ENCODE measurements at places on chromosomes 7 and 10. TPM values are rescaled to one million over a fixed set of nuclear protein-coding genes. Genes with fewer than 3 reads are reported as not detected.

YAE1 gene
- 18.6 TPM for total RNA-seq

TSPAN15 gene
- 6.8 TPM for total RNA-seq

CACNB2 gene
- total RNA-seq = 38.1 TPM

NEUROG3 gene
- total RNA-seq = not detected

NUDT5 gene
- total RNA-seq = 8.6 TPM

DNA sequence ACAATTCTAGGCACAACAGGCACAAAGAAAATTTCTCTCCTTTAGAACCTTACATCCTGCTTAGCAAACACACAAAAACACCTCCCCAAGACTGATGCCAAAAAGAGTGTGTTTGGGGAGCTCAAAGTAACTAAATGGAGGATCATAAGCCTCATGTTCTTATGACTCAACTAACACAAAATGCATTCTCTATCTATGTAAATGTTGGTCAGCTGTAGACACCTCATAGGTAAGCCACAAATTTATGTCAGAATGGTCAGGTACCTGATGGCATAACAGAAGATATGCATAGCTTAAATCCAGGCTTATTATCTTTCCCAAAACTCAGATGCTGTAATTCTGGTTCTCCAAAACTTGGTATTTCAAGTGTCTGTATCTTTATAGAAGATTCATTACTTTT, 315.1 kb downstream of the C7orf25 start:
- DNase-seq = no peak

- no peak for DNase-seq
These were observed 44.0 kb downstream of the CALD1 start for GRCh38 chr7:134823400-134823799.

DNA sequence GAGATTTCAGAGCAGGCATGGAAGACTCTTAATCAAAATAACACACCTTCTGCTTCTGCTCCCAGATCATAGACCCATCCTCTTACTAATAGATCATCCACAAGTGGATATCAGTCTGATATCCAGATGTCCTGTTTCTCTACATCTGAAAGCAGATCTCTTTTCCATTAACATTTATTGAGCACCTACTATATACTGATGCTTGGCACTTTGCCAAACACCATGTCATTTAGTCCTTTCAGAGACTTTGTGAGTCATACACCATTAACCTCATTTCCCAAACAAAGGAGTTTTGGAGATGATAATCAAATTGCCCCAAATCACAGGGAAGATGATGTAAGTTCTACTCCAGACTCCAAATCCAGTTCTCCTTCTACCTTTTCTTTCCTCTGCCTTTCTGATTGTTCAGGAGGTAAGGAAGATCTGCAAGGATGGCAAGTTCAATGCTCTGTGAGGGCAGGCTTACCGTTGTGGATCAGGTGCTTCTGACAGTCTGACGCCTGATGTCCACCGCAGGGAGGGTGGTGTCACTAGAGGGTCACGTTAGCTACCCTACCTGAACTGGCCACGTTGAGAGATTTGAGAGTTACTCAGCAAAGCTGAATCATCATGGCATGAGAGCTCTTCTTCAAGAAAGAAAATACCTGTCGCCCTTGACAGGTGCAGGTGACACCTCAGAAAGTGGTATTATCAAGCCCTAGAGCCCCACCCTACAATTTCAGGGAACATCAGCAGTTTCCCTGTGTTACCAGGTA, 269.6 kb upstream of the ZMIZ1 start:
- no peak for DNase-seq

GRCh38 chr7:78594156-78594555, 795.6 kb downstream of the PHTF2 start:
- DNase-seq = no peak

DNA sequence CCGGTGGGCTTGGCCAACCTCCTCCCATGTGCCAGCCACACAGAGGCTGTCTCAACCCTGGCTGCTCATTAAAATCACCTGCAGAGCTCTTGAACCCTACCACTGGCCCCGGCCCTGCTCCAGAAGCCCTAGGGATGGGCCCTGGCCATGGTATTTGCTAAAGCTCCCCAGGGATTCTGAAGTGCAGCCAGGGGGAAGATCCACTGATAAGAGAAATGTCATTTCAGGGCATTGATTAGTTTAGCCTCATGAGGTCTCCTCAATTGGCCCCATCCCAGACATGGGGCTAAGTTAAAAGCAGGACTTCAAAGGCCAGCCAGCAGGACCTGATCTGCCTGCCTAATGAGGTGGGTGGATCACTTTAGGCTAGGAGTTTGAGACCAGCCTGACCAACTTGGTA, 65.2 kb downstream of the ABRAXAS2 start:
- no peak for DNase-seq

DNA sequence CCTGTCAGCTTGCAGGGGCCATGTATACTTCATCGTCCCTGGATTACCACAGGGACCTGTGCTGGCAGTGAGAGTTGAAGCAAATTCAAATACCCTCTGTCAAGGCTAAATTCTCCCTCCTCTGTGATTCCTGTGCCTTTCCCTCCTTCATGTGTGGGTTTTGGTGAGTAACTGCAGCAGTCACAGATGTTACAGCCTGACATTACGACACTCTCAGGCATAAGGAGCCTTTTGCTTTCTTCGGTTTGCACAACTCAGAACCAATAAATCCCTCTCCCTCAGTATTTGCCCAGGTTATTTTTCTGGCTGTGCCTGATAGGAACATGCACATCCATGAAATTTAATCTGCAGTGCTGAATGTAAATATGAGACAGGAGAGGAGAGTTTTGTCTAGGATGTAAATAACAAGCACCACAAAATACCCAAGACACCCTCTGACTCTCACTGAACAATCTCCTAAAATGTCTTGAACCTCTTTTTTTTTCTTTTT, 997.2 kb upstream of the GHITM start:
- DNase-seq = no peak

DNA sequence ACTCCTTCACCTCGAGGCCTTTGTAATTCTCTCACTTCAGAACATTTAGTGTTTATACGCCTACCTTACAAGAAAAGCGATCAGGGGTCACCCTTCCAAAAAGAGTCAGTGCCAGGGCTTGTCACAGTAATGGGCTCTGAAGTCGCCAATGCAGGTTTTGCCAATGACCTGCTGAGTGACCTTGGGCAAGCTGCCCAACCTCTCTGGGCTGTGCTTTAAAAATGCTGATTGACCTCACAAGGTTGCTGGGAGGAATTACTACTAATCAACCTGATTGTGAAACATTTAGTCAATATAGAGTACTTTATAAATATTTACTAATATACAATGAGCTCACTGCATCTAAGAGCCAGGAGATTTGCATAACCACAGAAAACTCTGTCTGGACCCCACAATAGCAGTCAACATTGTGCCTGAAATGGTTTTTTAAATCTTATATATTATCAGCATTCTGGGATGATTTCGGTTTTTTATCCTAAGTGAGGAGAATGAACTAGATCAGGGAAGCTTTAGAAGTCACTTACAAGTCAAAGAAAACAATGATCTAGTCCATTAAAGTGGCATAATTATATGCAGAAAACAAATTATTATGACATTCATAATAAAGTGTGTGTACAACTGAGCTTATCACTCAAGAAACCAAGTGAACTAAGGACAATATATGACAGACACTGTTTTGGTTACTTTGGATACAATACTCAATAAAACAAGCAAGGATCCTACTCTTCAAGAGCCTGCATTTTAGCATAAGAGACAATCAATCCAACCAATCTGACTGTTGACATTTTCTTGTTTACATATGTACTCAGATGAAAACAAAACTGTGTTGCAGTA, 290.5 kb downstream of the SORCS1 start:
- DNase-seq = no peak

DNA sequence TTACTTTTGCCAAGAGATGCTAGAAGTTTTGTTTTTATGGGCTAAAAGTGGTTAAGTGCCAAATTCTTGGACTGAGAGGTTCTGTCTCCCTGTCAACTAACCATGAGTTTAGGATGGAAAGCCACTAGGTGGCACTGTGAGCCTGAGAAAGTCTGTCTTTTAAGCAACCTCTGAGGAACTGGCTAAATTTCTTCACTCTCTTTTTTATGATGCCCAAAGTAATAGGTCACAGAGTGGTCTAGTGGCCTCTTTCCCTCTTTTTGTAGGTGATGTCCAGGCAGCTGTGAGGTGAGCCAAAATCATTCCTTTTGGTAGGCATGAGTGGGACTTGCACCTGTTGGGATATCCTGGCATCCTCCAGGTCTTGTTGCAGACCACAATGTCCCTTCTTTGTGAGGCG, 56.8 kb downstream of the SND1 start:
- DNase-seq = peak; percentile 26

DNA sequence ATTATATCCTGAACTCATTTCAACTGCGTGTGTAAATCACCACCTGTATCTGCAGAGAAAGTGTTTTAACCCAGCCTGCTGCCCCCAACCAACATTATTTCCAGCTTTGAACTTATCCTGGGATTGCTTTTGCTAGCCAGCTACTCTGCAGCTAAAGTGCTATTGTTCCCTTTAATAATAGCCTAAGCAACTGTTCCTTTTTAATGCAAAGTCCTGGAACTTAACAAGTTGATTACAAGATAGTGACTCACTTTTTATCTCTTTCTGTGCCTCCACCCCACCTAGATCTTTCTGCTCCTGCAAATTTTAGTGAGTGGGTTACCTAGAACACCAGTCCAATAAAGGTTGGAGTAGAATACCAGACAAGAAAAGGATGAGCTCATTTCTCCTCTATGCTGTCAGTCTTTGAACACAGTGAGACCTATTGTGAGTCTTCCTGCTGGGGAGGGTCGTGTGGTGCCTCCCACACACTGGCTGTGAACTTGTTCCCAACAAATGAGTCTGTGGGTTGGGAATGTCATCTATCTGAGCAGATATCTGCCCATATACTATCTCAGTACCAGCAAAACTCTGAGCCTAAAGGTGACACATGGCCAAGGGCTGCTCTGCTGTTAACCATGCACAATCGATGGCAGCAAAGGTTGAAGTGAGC, 137.7 kb downstream of the FAM204A start:
- DNase-seq = no peak

DNA sequence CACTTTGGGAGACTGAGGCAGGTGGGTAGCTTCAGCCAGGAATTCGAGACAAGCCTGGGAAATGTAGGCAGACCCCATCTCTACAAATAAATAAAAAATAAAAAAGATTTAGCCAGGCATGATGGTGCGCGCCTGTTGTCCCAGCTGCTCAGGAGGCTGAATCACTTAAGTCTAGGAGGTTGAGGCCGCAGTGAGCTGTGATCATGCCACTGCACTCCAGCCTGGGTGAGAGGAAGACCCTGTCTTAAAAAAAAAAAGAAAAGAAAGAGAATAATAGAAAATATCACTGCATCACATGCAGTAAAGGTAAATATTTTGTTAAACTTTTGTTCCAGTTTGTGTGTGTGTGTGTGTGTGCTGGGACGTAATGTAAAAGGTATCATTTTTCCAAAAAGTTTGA, 3.0 kb downstream of the STRIP2 start:
- DNase-seq = no peak
